ENCODE measurements at places on chromosomes 1 and 21. TPM values are rescaled to one million over a fixed set of nuclear protein-coding genes. Genes with fewer than 3 reads are reported as not detected.

The FABP3 gene
- total RNA-seq, result 0.57 TPM

The C21orf91 gene
- total RNA-seq, result 4.2 TPM

The AGO1 gene
- 9.7 TPM for total RNA-seq

The SYNC gene
- total RNA-seq, result 31.7 TPM

The IL10RB gene
- total RNA-seq, result 35.5 TPM

The SPRR2D gene
- 1,680 TPM for total RNA-seq

The F5 gene
- total RNA-seq, result not detected

DNA sequence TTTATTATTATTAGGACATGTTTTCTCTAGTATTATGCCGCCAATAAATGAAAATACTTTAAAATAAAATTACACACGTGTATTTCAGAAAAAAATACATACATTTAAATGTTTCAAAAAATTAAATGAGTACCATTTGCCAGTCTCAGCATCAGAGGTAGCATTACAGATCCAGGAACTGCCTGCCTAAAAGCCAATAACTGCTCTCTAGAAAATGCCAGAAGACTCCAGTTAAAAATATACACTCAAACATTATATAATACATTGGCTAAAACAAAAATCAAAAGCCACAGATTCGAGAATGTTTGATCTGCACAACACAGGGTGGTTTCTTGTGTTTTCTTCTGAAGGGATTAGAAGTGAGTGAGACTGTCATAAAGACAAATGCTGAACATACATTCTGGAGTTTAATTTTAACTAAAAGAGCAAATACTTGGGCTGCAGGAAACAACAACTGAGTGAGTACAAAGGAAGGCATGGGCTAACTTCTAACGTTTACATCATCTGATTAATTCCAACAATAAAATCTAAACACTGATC, 105.5 kb downstream of the RERE start:
- DNase-seq, result no peak

DNA sequence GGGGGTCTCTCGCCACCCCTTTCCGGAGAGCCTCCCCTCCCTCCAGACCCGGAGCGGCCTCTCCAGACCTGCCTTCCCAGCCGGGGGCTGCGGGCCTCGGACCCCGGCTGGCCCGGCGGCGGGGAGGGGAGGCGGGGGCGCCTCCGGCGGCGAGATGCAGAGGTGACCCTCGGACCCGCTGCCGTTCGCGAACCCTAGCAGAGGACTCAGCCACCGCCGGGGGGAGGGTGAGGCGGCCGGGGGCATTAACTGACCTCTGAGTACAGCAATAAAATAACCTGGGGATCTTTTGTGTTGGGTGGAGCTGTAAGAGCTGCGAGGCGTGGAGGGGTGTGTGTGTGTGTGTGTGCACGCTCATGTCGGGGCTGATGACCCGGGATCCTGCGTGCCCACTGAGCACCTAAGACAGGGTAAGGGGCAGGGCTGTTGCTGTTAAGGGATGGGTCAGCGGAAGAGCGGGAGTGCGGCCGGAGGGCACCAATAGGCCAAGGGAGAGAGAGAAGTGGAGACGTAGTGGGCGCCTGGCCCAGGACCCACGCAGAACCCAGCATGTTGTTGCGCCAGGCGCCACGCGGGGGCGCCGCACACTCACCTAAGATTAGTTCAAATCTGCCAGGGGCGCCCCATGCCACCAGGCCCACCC, 6.3 kb downstream of the HAPLN2 start:
- no peak for DNase-seq

GRCh38 chr1:114290341-114290740, 136.7 kb upstream of the SYT6 start:
- DNase-seq, result no peak

GRCh38 chr1:39178541-39179431, 25.7 kb upstream of the MACF1 start:
- no peak for DNase-seq

- DNase-seq, result no peak
These were observed 104.8 kb upstream of the WNT4 start for GRCh38 chr1:22247527-22248245.

DNA sequence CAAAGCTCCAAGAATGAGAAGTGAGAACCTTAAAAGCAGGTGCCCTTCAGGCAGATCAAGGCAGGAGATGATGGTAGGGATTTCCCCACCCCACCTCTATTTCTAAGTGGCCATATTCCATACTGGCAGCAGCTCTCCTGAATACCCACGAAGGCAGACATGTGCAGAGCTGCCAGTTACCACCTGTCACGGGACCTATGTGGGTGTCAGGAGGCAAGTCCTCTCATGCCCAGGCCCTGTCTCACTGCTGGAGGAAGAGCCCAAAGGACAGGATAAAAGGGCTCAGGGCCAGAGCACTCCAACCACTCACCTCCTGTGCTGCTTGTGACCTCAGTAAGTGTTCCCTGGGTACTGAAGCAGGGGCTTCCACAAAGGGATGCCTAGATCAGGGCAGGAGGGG, 721 bp upstream of the LCE1B start:
- no peak for DNase-seq

- no peak for DNase-seq
These were observed 501.6 kb downstream of the NPHP4 start for GRCh38 chr1:5490635-5491034.

DNA sequence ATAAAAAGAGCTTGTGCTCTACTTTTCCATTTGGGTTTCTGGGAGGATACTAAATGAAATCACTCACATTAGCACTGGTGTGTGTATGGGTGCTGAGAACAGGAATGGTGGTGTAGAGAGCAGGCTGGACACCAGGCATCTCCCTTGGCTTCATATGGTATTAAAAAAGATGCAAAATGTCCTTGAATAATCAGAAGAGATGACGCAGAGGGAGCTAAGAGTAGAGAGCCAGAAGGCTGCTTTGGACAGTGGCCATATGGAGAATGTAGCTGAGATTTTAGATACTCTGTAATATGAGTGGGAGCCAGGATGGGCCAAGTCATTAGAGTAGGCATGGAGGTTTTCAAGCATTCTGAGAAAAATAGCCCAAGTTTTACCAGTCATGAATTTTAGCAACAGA, 112.3 kb upstream of the ZRANB2 start:
- DNase-seq, result no peak

DNA sequence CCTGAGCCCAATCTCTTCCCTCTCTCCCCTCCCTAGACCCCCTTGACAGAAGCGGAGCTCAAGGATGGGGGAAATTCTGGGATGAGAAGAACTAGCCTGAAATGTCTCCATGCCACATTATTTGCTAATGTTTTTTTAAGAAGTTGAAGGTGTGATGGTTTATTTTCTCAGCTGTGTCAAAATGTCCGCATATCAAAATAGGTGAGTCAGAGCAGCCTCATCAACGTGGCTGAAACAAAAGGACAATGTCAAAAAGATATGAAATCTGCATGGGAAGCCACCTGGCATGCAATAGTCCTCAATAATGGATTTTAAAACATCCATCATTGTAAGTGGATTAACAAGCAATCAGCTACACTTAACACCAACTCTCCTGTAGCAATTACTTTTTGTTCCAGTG, 101.4 kb downstream of the BEND5 start:
- DNase-seq, result no peak

- DNase-seq, result no peak
These were observed 222.6 kb upstream of the KCTD3 start for GRCh38 chr1:215344539-215344938.

GRCh38 chr1:98368995-98369394, 292.5 kb upstream of the SNX7 start:
- no peak for DNase-seq

DNA sequence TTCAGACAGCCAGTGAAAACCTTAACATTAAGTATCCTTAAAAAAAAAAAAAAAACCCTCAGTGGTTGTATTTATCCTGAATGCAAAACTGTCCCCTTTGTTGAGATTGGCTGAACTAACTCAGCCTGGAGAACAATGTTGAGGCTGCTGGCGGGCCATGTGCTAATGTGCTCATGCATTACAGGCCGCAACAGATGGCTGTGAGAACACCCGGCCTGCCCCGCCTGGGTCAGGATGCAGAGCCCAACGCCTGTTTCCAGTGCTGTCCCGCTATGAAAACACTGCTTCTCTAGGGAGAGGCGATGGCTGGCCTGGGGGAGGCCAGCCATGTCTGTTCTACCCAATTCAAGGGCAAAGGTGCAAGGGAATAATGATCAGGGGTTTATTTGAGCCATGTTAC, 13.8 kb downstream of the OLIG2 start:
- DNase-seq, result no peak

- DNase-seq, result no peak
These were observed 119.6 kb downstream of the SLC30A10 start for GRCh38 chr1:219808790-219809189.

GRCh38 chr1:113178106-113178505, 105.1 kb downstream of the LRIG2 start:
- no peak for DNase-seq

GRCh38 chr1:185480545-185480944, 163.5 kb upstream of the IVNS1ABP start:
- DNase-seq, result no peak
